GM12864 (cell line): ENCODE measurements at places on chromosomes 2 and 18.

DNA sequence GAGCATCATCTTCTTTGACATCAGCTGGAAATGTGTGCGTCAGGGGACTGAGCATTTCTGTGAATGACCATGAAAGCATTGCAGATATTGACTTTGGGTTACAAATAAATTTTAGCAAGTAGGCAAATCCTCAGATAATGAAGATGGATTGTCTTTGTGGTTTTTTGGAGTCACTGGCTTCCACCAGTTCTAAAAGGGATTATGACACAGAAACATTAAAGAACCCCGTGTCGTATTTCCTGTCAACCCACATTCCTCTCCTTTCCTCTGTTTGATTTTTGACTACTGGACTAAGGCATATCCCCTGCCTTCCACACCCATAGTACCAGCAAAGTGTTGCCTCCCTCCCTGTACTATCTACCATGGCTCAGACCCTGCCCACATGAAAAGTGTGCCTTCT, 268.1 kb downstream of the MYO3B start:
- no peak for DNase-seq

DNA sequence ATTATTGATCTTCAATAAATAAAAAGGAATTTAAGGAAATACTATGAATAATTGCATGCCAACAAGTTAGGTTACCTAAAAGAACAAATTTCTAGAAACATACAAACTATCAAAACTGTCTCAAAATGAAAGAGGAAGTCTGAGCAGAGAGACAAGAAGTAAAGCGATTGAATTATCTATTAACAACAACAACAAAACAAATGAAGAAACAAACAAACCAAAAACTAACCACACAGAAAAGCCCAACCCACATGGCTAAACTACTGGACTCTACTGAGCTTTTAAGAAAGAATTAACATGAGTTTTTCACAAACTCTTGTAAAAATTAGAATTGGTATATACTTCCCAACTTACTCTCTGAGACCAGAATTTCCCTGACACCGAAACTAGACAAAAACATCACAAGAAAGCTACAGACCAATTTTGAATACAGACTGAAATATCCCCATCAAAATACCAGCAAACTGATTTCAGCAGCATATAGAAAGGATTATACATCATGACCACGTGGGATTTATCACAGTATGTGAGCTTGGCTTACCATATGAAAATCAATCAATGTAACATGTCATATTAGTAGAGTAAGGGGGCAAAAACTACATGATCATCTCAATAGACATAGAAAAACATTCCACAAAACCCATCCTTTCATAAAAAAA, 16.6 kb upstream of the GALNT1 start:
- no peak for DNase-seq

DNA sequence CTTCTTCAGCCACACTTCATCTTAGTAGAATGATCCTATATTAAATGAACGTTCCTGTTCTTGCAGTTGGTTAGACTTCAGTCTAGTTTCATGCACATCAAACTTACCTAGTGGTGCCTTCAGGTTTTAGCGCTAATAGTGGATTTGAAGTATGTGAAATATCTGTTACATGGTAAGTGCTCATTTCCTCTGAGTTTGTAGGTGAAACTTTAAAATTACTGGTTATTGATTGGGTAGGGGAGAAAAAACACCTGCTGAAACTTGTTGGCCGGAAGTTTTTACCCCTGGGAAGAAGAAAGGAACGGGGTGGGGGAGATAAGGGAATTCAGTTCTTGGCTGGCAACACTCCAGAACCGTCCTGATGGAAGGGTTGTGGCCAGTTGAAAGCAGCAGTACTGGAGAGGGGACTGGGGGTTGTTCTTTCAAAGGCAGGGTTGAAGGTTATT, 112.8 kb downstream of the SPTBN1 start:
- no peak for DNase-seq

- DNase-seq, result no peak
These were observed 2.4 kb upstream of the PROC start for GRCh38 chr2:127415593-127416505.

- DNase-seq, result no peak
These were observed 2.2 kb downstream of the TMEM18 start for GRCh38 chr2:675051-675450.

DNA sequence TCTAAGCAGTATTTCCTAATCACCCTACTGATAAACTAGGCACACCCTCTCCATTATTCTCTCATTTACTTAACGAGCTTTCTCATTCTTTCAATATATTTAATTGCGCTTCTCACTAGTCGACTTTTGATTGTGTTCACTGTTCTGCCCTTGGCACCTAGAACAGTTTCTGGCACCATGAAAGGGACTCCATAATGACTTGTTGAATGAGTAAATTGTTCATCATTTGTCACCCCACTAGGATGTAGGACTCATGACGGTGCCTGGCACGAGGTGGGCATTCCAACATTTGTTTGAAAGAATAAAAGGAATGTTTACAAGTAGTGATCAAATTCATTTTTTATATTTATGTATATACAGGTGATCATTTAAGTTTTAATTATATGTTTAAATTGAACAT, 123.7 kb downstream of the DIS3L2 start:
- DNase-seq, result no peak

- DNase-seq, result no peak
These were observed 82.4 kb downstream of the RBMS1 start for GRCh38 chr2:160411167-160411566.

- DNase-seq, result no peak
These were observed 3.3 kb downstream of the HES6 start for GRCh38 chr2:238236571-238236970.

DNA sequence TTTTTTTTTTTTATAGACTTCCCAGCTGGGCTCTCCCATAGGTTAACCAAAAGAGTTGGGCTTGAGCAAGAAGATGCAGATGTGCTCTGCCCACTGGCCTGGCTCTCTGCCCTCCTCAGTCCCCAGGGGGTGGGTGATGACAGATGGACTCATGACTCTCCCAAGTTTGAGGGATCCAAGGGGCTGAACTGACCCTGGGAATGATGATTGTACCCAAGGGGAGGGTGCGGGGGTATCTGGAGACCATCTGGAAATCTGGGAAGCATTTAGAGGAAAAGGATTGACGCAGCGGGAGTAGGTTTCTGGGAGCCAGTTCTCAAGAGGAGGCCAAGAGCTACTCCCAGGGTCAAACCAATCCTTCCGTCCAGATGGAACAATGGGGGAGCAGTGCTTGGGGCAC, 330.8 kb downstream of the CYP26B1 start:
- DNase-seq, result no peak

DNA sequence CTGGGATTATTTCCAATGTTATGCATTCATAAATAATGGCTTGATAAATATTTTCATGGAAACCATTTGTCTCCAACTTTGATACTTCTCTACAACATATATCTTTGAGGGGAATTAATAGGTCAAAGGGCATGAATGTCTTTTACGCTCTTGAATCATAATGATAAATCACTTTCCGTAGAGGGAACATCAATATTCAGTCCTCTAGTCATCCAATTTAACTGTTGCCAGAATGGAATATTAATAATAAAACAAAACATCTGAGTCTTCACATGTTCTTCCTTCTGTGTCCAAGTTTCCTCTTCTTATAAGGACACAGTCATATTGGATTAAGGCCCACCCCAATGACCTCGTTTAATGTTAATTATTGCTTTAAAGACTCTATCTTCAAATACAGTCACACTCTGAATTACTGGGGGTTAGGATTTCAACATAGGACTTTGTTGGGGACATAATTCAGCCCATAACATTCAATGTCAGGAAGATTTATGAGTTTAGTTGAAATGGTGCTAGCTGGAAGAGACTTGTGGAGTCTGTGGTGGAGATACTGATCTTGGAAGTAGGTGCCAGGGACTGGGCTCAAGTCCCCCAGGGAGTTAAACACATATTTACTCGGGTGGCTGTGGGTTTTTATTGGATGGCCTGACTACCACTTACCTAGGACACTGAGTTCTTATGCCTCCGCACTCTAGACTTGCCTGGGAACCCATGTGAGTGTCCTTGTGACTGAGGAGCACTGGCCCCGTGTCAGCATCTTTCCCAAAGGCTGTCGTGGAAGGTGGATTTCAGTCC, 85.0 kb upstream of the SEC11C start:
- DNase-seq, result no peak

DNA sequence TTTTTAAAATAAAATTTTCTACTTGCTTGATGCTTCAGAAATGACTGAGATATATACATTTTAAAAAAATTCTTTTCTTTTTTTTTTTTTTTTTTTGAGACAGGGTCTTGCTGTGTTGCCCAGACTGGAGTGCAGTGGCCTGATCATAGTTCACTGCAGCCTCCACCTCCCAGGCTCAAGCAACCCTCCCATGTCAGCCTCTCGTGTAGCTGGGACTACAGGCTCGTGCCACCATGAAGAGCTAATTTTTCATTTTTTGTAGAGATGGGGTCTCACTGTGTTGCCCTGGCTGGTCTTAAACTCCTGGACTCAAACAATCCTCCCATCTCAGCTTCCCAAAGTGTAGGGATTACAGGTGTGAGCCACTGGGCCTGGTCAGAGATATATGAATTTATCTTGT, 12.9 kb downstream of the CYS1 start:
- no peak for DNase-seq

- no peak for DNase-seq
These were observed 3.5 kb downstream of the DNPEP start for GRCh38 chr2:219384083-219384713.

DNA sequence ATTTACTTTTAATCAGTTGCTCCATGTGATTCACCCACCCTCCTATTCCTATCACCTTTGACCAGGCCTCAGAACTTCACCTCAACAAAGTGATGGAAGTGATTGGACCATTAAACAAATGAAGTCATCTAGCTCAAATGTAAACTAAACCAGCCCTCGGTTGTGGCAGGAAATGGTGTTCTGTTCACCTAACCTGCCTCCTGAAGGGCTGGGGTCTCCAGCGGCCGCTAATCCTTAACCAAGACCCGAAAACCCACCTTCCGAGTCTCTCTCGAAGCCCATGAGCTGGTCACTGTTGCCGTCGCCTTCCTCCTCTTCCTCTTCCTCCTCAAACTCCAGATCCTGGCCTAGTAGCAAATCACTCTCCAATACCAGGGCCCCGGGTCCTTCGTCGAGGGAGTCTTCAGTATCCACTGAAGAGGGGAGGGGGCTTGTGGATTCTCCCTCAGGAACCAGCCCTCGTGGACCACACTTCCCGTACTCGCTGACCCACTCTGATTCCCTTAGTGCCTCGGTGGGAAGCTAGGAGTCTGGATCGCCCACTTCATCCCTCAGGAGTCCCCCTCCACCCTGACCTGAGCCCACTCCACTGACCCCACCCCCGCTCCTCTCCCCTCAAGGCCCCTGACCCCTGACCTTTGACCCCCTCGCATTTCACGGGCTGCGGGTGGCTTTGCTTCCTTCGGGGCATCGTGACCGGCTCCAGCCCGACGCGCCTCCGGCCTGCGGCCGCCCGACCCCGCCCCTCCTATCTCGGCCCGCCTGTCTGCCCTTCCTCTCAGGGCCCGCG, 503 bp downstream of the ZNF513 start:
- DNase-seq, result no peak

DNA sequence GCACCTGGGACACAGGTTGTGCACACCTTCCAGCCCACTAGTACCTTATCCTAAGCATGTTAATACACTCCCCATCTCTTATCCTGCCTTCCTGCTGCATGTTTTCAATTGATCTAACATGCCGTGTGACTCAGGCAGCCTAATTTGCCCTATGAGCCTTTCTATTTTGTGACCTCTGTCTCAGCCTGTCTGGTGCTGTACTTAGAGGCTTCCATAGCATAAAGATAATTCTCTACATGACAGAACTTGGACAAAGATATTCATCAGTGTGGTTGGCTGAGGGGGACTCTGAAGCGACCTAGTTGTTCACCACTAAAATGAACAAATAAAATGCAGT, 8.6 kb upstream of the TMEM37 start:
- DNase-seq, result no peak

GRCh38 chr18:44502790-44503189, 177.9 kb upstream of the SETBP1 start:
- DNase-seq, result no peak

DNA sequence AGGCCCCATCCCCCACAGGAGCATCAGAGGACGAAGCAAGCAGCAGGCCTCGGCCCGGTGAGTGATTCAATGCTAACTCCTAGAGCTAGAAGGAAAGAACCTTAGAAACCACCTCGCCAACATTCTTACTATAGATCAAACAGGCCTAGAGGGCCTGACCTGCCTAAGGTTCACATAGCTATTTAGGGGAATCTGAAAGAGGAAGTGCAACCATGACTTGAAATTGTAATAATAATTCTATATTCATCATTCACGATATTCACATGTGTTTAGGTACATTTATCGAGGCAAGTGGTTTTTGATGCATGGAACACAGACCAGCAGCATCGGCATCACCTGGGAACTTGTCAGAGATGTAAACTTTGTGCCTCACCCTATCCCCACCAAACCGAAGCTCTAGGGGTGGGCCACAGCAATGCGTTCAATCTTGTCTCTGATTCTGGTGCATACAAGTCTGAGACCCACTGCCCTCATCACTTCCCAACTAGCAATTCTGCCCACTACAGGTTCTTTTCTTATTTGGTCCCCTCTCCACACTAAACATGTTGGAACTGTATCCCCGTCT, 78.0 kb upstream of the DNMT3A start:
- peak; percentile 98 for DNase-seq

GRCh38 chr18:47160256-47160655, 10.0 kb upstream of the HDHD2 start:
- no peak for DNase-seq

- no peak for DNase-seq
These were observed 67.3 kb downstream of the INPP4A start for GRCh38 chr2:98511981-98512380.

DNA sequence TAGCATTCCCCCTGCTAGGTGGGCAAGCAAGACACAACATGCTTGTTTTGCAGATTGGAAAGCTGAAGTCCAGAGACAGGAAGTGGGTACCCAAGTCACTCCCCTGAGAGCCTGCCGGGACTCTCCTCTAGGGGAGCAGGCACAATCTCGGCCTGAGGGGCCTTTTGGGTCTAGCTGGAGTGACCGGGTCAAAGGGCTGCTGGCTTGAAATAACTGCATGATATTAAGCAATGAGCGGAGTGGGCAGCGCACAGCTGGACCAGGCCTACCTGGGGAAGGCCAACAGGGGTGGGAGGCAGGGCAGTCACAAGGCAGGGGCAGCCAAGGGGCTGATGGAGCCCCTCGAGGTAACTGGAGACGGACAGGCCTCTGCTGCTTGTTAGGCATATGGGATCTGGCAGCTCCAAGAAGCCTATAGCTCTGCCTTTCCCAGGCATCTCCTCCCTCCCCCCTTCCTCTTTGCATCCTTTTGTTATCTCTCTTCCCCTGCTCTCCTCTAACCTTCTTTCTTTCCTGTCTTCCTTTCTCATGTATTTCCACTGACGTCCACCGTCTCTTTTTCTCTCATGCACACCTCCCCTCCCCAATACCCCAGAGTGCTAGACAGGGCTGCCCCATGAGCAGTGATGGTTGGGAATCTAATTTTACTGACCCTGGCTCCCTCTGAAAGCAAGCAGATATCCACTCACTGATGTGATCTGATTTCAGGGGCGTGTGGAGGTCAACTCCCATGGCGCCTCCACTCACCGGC, 237.5 kb downstream of the LOXHD1 start:
- no peak for DNase-seq
